ENCODE measurements at places on chromosomes 5 and 9.

- DNase-seq: no peak
Observed at GRCh38 chr5:60257596-60258271, 364.2 kb upstream of the PDE4D start.

- no peak for DNase-seq
Observed at GRCh38 chr5:143025376-143025775, 255.2 kb downstream of the ARHGAP26 start.

GRCh38 chr5:41856644-41857491 is 13.4 kb downstream of the OXCT1 start:
- peak; percentile 50 for DNase-seq

DNA sequence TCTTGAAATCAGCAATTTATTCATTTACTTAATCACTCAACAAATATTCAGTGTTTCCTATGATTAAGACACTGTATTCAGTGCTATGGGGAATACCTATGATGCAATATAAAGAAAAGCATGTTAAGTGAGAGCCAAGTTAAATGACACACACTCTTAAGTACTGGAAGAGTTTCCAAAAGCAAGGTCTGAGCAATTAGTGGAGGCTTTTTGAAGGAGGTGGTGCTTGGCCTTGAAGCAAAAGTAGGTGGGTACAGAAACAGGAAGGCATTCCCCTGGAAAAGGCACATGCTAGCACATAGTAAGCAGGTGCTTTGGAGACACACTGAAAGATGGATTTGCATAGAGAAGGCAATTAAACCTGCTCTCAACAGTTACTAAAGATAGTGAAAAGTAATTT is 4.0 kb downstream of the TSLP start:
- DNase-seq: peak; percentile 40

DNA sequence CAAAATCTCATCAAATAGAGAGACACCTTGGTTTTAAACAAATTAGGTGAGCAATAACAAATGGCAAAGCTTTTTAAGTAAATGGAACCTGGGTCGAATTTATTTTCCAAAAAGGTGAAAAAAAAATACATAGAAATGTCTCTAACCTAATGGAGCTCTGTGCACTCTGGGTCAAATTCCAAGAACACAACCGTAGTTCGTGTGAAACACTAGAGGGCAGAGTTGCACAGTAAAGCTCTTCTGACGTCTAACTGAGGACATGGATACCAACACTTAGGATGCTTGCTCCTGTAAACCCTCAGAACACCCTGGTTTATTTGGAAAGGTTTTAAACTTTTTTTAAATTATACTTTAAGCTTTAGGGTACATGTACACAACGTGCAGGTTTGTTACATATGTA is 18.9 kb downstream of the MARCHF11 start:
- peak; percentile 62 for DNase-seq
